ENCODE measurements at places on chromosomes 2 and 18.

GRCh38 chr2:2507417-2507997 lies 176.4 kb upstream of the MYT1L start:
- DNase-seq: no peak

GRCh38 chr2:82182270-82182669 lies 1877.7 kb upstream of the LRRTM1 start:
- DNase-seq: no peak

DNA sequence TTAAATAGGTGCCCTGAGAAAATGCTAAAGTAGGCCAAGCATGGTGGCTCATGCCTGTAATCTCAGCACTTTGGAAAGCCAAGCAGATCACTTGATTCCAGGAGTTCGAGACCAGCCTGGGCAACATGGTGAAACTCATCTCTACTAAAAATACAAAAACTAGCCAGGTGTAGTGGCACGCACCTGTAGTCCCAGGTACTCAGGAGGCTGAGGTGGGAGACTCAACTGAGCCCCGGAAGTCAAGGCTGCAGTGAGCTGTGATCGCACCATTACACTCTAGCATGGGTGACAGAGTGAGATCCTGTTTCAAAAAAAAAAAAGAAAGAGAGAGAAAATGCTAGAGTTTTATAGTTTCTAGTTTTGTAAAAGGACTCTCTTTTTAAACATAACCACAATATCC lies 12.0 kb downstream of the ANKRD44 start:
- DNase-seq: no peak

DNA sequence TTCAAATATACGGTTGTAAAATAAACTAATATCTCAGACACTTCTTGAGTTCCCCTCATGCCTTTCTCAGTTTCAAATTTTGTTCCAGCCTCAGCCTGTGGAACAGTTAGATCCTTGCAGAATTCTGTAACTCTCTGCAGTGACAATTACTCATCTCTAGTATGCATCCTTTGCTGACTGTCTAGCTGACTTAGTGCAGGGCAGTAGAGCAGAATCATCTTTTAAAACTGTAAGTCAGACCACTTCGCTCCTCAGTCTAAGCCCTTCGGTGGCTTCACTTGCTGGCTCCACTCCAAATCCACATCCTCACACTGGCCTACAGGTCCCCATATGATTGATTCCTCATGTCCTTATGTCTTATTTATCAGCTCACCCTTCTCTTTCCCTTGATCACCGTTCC lies 164.1 kb upstream of the ZSWIM2 start:
- DNase-seq: no peak

DNA sequence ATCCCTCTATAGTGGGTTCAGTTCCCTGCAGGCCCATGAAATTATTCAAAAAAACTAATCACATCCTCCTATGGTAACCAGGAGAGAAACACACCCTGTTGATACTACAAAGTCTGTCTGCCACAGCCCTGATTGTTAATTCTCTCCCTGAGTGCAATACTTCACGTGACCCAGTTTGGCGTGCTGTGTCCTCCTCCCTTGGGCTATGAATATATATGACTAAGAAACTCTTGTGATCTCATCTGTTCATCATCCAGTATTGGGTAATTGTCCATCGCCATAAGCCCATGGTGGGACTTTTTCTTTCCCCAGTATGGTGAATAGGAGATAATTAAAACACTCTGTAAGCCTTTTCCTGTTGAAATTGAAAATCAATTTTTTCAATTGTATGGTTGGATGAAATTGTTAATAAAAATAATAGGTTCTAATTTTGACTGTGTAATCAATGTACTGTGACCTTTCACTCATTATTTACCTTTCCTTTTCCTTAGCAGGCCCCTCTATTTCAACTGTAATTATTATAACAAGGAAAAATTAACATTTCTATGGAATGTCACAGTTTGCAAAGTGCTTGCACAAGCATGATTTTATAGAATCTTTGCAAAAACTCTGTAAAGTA lies 1822.6 kb downstream of the SUCLG1 start:
- no peak for DNase-seq

DNA sequence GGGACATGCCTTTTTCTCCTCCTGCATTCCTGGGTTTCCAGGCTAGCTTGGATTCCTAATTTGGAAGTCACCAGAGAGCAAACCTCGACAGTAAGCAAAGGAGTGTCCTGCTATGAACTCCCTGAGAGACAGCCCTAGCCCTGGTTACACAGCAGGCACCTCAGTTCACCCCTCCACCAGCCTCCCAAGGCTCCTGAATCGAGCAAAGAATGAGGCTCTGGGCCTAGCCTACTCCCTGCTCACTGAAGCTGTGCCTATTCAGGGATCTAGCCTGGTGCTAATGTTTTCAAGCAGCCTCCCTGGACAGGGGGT lies 66.7 kb upstream of the RMDN2 start:
- no peak for DNase-seq

- no peak for DNase-seq
These were observed 75.7 kb upstream of the OTOS start for GRCh38 chr2:240216167-240216566.

- DNase-seq: no peak
These were observed 68.1 kb downstream of the SDC1 start for GRCh38 chr2:20156836-20157192.
